Left ventricle myocardium inferior (tissue), 1 donor: ENCODE measurements at places on chromosomes 7 and 10.

GRCh38 chr10:124911124-124912067 is 30.5 kb upstream of the ZRANB1 start:
- no peak for DNase-seq

GRCh38 chr7:79157281-79157680 is 296.2 kb downstream of the MAGI2 start:
- DNase-seq: no peak

GRCh38 chr10:63628526-63629362 is 107.5 kb downstream of the REEP3 start:
- peak; percentile 68 for DNase-seq

DNA sequence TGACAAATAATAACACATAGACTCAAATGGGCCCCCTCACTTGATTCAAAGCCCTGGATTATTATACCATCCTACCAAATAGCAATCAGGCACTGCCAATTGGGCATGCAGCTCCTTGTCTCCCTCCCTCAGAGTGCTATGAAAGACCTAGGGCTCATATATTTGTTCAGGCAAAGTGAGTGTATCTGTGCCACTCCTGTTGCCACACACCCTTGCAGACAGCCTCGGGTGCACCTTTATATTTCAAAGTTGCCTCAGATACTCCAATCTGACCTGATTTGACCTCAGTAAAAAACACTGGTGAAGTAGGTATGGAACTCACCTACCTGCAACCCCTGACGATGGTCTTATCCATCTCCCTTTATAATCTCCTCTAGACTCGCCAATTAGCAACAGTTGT is 3.0 kb upstream of the NAMPT start:
- no peak for DNase-seq

GRCh38 chr10:22699976-22700375 is 14.4 kb downstream of the PIP4K2A start:
- no peak for DNase-seq

- no peak for DNase-seq
Observed at GRCh38 chr7:63023182-63023787, 975.4 kb upstream of the ZNF722 start.

GRCh38 chr7:75979759-75980429 is 14.5 kb downstream of the TMEM120A start:
- no peak for DNase-seq

DNA sequence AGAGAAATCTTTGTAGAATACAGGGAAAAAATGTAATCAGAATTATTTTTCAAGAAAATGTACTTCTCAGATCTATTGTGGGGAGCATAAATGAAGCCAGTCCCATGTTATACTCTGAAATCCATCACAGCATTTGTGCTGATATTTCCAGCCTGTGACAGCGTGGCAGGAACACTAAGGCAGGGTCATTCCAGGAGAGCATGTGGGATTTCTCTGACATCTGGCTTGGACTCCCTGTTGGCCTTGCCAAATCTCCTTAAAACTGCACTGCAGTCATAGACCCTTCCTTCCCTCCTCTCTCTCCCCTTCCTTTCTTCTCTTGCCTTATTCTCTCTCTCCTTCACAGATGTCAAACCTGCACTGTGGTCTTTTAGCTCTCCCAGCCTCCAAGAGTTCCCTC is 6.5 kb upstream of the TSPAN13 start:
- DNase-seq: peak; percentile 47
